ENCODE measurements at places on chromosomes 2 and 18. TPM values are rescaled to one million over a fixed set of nuclear protein-coding genes. Genes with fewer than 3 reads are reported as not detected.

Gene AGFG1
- 31.2 TPM for polyA plus RNA-seq

Gene DSG1
- 8.9 TPM for polyA plus RNA-seq

Gene LDLRAD4
- polyA plus RNA-seq: 0.99 TPM

Gene RNF25
- polyA plus RNA-seq: 20.5 TPM

Gene PXDN
- 1.1 TPM for polyA plus RNA-seq

Gene HOXD13
- polyA plus RNA-seq: not detected

Gene FOXD4L1
- 0.22 TPM for polyA plus RNA-seq

Gene RPRM
- polyA plus RNA-seq: 0.35 TPM

Gene PCGF1
- 16.1 TPM for polyA plus RNA-seq

Gene IL1RL2
- 5.0 TPM for polyA plus RNA-seq

Gene DUSP2
- 2.8 TPM for polyA plus RNA-seq

Gene C2orf80
- polyA plus RNA-seq: not detected

Gene IL18R1
- polyA plus RNA-seq: 0.83 TPM

Gene EGR4
- not detected for polyA plus RNA-seq

Gene GALR1
- not detected for polyA plus RNA-seq

Gene SERPINB12
- 1.4 TPM for polyA plus RNA-seq

Gene IL1R2
- 67.4 TPM for polyA plus RNA-seq

Gene TIMM21
- 22.4 TPM for polyA plus RNA-seq

Gene DNAJC27
- polyA plus RNA-seq: 1.4 TPM

Gene ADCYAP1
- not detected for polyA plus RNA-seq

Gene FHL2
- 55.5 TPM for polyA plus RNA-seq

Gene RGPD3
- polyA plus RNA-seq: 0.06 TPM

Gene DLGAP1
- 0.47 TPM for polyA plus RNA-seq

Gene CFAP65
- polyA plus RNA-seq: 0.01 TPM

Gene ZNF397
- polyA plus RNA-seq: 6.4 TPM

Gene MARCO
- polyA plus RNA-seq: 1.9 TPM

Gene TMBIM1
- 231 TPM for polyA plus RNA-seq

Gene NTSR2
- polyA plus RNA-seq: not detected

Gene SATB2
- 0.33 TPM for polyA plus RNA-seq

Gene CTLA4
- polyA plus RNA-seq: 0.24 TPM

Gene RMDN2
- polyA plus RNA-seq: 2.3 TPM

Gene CNRIP1
- polyA plus RNA-seq: 3.8 TPM

All from esophagus (tissue), 2 donors.